ENCODE measurements at places on chromosomes 2 and 18. TPM values are rescaled to one million over a fixed set of nuclear protein-coding genes. Genes with fewer than 3 reads are reported as not detected.

DNA sequence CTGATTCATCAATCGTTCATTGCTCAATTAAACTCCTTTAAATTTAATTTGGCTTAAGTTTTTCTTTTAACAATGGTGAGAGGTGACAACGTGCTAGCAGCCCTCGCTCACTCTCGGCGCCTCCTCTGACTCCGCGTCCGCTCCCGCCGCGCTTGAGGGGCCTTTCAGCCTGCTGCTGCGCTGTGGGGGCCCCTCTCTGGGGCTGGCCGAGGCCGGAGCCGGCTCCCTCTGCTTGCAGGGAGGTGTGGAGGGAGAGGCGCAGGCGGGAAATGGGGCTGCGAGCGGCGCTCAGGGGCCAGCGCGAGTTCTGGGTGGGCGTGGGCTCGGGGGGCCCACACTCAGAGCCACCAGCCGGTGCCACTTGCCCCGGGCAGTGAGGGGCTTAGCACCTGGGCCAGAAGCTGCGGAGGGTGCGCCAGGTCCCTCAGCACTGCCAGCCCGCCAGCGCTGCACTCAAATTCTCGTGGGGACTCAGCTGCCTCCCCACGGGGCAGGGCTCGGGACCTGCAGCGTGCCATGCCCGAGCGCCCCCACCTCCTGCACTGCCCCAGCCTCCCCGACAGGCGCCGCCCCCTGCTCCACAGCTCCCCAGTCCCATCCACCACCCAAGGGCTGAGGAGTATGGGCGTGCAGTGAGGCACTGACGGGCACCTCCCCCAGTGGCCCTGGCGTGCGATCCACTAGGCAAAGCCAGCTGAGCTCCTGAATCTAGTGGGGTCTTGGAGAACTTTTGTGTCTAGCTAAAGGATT is 19.6 kb downstream of the ANKMY1 start:
- DNase-seq = no peak

DNA sequence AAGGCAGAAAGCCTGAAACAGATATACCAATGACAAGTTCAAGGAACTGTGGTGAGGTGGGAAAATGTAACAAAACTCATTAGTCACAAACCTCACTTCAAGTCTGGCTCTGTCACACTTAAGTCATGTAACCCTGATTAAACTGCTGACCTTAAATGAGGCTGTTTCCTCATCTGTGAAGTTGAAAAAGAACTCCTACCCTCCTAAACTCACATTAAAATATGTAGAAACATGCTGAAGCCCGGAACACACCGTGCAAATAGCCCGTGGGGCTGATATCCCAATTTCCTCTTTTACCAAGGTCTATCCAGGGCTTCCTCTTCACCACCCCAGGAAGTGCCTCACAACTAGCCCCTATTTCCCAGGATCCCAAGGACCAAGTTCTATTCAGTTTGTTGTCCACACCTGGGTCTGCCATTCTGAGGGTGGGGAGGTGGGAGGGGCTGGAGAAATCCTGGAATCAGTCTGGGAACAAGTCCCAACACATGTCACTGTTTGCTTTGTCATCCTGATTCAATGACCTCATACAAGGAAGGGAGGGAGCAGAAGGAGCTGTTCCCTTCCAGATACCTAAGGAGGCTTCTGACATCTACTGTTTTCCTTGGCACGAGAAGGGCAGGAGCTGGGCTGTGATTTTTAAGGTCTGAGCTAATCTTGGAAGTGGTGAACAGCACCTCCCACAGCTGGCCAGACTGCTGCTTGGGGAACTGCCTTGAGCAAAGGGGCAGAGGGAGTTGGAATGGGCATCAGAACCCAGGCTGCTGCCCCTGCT is 42.3 kb downstream of the SLC4A1AP start:
- peak; percentile 56 for DNase-seq

Gene CFAP65
- not detected for total RNA-seq

- no peak for DNase-seq
These were observed 33.8 kb upstream of the ACYP2 start for GRCh38 chr2:54081574-54081973.

- DNase-seq = no peak
These were observed 48.6 kb upstream of the DNAH7 start for GRCh38 chr2:196117214-196117705.

Gene PTPN18
- 10.6 TPM for total RNA-seq

Data from heart left ventricle (tissue), 16 donors.